ENCODE measurements at places on chromosomes 7 and 10.

DNA sequence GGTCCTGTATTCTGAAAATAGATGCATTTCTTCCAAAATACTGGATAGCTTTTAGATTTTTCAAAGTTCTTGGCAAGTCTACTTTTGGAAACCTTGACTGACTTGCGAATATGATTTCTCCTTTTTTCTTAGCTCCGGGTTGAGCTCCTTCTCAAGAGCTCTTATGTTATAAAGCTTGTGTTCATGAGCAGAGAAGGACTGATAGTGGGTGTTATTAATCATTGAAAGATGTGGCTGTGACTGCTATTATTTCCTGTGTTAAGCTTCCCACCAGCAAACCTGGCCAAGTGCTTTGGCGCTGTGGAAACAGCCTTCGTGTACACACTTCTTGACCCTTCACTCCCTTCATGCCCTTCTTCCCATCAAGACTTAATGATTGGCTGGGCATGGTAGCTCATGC is 98.2 kb downstream of the KIAA1217 start:
- no peak for DNase-seq

- DNase-seq: no peak
Observed at GRCh38 chr10:62109587-62110293, 158.9 kb downstream of the RTKN2 start.

DNA sequence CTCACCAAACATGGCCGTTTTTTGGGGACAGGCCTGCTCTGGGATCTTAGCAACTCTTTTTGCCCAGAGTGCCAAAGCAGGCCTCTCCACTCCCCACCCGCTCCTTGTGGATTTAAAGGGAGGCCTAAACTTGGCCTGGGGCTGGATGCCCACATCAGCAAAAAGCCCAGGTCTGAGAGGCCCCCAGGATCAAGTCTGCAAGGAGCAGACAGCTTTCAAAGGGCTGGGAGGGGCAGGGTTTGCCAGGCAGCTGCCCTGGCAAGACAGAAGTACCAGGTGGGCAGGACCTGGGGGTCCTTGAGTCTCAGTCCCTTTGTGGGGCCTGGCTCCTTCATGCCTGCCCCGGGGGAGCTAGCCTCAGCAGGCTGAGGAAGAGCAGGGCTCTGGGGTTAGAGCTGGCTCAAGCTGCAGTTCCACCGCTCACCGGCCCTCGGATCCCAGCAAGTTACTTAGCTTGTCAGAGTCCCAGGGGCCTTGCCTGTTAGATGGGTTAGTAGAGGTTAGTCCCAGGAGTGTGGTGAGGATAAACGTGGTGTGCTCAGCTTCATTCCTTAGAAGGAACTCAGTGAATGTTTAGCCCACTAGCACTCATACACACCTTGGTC is 56.2 kb downstream of the ARHGAP22 start:
- DNase-seq: no peak

DNA sequence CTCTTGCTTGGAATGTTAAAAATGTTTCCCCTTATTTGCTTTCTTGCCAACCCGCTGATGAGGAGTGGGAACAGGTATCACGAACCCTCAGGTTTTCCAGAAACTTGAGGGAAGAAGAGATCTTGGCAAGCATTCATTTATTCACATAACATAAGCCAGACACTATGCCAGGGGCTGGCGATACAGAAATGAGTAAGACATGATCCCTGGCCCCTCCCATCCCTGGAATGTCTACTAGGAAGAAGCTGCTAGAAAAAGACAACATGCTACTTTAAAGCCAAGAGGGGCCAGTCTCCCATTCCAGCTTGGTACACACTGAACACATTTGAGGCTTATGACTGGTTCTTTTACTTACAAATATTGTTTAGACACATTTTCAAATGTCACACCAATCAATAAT is 26.4 kb downstream of the SLC35B4 start:
- no peak for DNase-seq

- DNase-seq: no peak
Observed at GRCh38 chr7:106289848-106290247, 5.1 kb upstream of the NAMPT start.

- DNase-seq: no peak
Observed at GRCh38 chr7:42590771-42591310, 321.0 kb downstream of the C7orf25 start.
